ENCODE measurements at places on chromosomes 7 and 10. TPM values are rescaled to one million over a fixed set of nuclear protein-coding genes. Genes with fewer than 3 reads are reported as not detected.

The C10orf90 gene
- polyA plus RNA-seq, result not detected

DNA sequence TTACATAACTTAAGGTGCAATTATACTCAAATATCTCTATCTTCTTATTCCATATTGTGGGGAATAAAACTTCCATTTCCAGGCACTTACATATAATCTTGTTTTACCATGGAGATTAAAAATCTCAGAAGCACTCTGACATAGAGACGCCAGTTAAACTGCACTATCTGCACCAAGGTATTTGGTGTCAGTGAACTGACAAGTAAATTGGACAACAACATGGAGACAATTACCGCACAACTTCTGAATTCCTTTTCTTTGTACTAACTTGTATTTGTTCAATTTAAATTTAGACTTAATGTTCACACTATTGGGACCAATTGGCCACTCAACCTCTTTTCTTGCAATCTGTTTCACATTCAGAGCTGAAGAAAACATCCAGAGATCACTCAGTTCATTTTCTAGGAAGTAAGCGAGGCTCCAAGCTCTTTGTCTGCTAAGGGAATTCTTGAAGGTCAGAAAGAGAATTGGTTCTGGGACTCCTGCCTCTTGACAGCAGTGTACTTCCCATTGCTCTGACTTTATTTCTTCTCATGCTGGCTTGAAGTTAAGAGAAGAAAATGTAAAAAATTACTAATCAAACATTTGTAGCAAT, 184.7 kb downstream of the CHCHD3 start:
- DNase-seq, result no peak
- no peaks in the 10 kb centered on the region for H3K27me3 ChIP-seq
- no peak overlapping the region for H3K4me3 ChIP-seq
- H3K36me3 ChIP-seq, result no peaks in the 10 kb centered on the region
- H3K27ac ChIP-seq, result no peak overlapping the region

DNA sequence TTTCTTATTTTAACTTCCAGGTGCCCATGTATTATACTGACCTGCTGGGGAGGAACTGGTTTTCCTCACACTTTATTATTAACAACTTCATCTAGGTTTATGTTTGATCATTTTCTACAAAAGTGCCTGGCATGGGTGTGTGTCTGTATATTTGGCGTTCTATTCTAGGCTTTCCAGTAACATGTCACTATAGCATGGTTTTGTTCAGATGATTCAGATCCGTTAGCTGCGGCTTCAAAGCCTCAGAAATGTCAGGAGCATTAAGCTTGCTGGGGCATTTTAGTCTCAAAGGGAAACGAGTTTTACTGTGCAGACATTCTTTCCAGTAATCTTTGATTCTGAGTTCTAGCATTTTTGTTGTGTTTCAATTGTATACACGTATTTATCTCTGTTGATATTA, 2.3 kb downstream of the INPP5A start:
- H3K4me1 ChIP-seq, result peaks cover 28% of the 10 kb centered on the region
- H3K27me3 ChIP-seq, result no peaks in the 10 kb centered on the region
- no peak for DNase-seq
- no peak overlapping the region for H3K27ac ChIP-seq
- H3K4me3 ChIP-seq, result no peak overlapping the region
- no peaks in the 10 kb centered on the region for H3K36me3 ChIP-seq

GRCh38 chr7:2564970-2565540, 6.3 kb downstream of the IQCE start:
- H3K4me3 ChIP-seq, result no peak overlapping the region
- H3K27me3 ChIP-seq, result no peaks in the 10 kb centered on the region
- H3K4me1 ChIP-seq, result peaks cover under 1% of the 10 kb centered on the region
- peaks cover 2% of the 10 kb centered on the region for H3K36me3 ChIP-seq
- H3K27ac ChIP-seq, result no peak overlapping the region
- DNase-seq, result no peak

The CTAGE6 gene
- polyA plus RNA-seq, result 0.04 TPM

DNA sequence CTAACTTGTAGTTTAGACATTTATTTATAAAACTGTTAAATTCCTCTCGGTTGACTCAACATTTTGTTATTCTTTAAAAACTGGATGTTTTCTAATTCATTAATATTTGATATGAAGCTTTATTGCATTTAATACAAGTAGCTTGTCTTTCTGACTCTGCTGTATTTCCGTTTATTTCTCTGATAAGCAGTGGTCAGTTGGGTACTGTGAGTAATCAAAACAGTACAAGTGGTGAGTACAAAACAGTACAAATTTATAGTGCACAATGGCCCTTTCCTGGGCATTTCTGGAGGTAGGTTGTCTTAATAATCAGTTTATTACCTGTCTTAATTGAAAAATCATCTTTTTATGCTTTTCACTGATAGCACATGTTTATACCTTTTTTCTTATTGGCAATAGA, 182.7 kb downstream of the CCSER2 start:
- no peak overlapping the region for H3K4me3 ChIP-seq
- H3K27ac ChIP-seq, result no peak overlapping the region
- DNase-seq, result no peak
- H3K27me3 ChIP-seq, result no peaks in the 10 kb centered on the region
- peaks cover 3% of the 10 kb centered on the region for H3K4me1 ChIP-seq
- peaks cover 9% of the 10 kb centered on the region for H3K36me3 ChIP-seq

DNA sequence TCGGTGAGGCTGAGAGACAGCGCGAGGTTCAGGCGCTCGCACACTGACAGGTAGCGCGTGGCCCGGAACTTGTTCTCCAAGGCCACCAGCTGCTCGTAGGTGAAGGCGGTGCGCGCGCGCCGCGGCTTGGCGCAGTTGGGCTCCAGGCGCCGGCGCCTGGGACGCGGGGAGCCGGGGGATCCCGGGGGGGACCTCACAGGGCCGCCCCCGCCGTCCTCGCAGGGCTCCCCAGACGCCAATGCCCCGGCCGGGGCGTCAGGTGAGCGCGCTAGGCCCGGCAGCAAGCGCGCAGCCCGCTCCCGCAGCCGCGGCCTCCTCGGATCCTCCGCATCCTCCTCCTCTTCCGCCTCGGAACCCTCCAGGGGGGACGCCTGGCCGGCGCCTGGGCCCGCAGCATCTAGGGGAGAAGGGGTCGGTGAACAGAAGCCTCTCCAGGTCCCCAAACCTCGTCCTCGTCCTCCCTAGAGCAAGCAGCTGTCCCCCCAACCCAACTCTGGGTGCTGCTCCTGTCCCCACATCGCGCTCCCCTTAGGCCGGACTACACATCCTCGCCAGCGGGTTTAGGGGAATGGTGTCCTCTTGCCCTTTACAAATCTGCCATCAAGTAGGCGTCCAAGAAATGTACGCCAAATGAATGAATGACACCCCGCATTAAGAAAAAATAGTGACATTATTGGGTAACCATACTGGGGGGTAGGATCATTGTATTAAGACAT, 1.9 kb downstream of the NKX1-2 start:
- no peaks in the 10 kb centered on the region for H3K36me3 ChIP-seq
- H3K4me1 ChIP-seq, result peaks cover 10% of the 10 kb centered on the region
- no peak for DNase-seq
- H3K27me3 ChIP-seq, result peaks cover 14% of the 10 kb centered on the region
- no peak overlapping the region for H3K27ac ChIP-seq

- H3K27me3 ChIP-seq, result peaks cover 43% of the 10 kb centered on the region
- H3K4me3 ChIP-seq, result peak overlapping the region; percentile 37
- H3K27ac ChIP-seq, result no peak overlapping the region
- no peak for DNase-seq
- H3K4me1 ChIP-seq, result no peaks in the 10 kb centered on the region
- H3K36me3 ChIP-seq, result no peaks in the 10 kb centered on the region
These were observed 3.4 kb upstream of the MUC12 start for GRCh38 chr7:100965723-100966541.

DNA sequence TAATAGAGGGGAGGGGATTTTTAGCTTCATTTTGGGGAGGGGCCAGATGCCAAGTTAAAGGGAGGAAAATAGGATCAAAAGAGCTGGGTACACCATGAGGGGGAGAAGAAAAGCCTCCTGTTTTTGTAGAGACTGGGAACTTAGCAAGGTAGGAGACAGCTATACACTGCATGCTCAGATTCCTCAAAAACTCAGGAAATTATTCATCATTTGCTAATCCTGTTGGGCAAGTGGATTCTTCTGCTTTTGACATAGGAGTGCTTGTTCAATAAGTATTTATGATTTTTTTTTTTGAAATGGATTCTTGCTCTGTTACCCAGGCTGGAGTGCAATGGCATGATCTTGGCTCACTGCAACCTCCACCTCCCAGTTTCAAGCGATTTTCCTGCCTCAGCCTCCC, 73.4 kb downstream of the LYZL2 start:
- H3K4me3 ChIP-seq, result no peak overlapping the region
- DNase-seq, result no peak
- H3K4me1 ChIP-seq, result peaks cover 14% of the 10 kb centered on the region
- H3K27ac ChIP-seq, result no peak overlapping the region
- H3K27me3 ChIP-seq, result no peaks in the 10 kb centered on the region
- no peaks in the 10 kb centered on the region for H3K36me3 ChIP-seq

The SBDS gene
- 146 TPM for polyA plus RNA-seq
